ENCODE measurements at places on chromosomes 12 and 14.
A peak's percentile ranks its signal among the peaks of the same experiment; 100 is the strongest.

DNA sequence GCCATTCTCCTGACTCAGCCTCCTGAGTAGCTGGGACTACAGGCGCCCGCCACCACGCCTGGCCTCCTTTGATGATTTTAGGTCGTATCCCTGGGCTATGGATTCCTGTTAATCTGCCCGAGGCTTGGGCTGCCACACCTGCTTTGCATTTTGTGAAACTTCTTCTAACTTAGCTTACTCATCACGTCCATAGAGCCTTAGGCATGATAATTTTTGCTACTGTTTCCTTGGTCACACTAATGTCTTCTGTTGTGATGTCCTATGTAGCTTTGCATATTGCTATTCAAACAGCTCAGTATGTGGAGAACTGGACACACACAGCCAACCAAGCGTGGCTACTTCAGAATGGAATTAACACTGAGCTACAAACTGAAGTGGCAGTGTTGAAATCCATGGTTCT, 47.5 kb upstream of the DDX11 start:
- DNase-seq = no peak

GRCh38 chr14:103427485-103428443, 42.5 kb downstream of the MARK3 start:
- DNase-seq = peak; percentile 54

GRCh38 chr12:18546399-18546798, 191.4 kb downstream of the PLCZ1 start:
- peak; percentile 85 for DNase-seq

- DNase-seq = no peak
Observed at GRCh38 chr14:106378191-106378590, 851.8 kb downstream of the TMEM121 start.

GRCh38 chr12:123807670-123808069, 45.6 kb downstream of the DNAH10 start:
- DNase-seq = no peak

Data from skeletal muscle cell (primary cell).